ENCODE measurements at places on chromosomes 3 and 15.

- no peak for DNase-seq
Observed at GRCh38 chr15:52559575-52559974, 9.3 kb downstream of the ARPP19 start.

DNA sequence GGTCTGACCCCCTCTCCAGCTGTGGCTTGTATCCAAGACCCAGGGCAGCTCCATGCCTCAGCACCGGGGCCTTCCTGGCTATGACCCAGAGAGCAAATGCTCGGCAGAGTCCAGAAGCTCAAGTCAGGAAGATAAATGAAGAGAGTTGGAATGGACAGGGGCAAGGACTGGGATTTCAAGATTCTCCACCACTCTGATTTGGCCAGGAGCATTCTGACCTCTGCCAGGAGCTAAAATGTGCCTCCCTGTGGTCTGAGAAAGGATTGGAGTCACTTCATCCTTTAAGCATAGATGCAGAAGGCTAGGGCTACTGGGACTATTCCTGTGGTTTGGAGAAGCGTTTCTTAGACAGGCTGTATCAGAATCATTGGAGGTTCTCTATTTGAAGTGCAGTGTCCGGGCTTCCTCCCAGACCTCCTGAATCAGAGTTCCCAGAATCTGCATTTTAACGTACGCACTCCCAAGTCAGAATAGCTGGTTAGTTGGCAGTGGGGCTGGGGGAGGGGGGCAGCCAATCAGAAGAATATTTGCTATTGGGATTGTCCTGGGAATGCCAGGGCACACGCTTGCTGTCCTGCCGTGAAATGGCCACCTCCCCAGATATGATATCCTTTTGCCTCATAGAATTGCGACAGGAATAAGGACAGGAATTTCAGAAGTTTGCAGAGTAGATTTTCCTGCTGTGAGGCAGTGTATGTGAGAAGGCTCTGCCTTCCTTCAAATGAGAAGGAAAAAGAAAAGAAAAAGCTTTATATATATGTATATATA lies 57.4 kb downstream of the HRH1 start:
- no peak for DNase-seq

DNA sequence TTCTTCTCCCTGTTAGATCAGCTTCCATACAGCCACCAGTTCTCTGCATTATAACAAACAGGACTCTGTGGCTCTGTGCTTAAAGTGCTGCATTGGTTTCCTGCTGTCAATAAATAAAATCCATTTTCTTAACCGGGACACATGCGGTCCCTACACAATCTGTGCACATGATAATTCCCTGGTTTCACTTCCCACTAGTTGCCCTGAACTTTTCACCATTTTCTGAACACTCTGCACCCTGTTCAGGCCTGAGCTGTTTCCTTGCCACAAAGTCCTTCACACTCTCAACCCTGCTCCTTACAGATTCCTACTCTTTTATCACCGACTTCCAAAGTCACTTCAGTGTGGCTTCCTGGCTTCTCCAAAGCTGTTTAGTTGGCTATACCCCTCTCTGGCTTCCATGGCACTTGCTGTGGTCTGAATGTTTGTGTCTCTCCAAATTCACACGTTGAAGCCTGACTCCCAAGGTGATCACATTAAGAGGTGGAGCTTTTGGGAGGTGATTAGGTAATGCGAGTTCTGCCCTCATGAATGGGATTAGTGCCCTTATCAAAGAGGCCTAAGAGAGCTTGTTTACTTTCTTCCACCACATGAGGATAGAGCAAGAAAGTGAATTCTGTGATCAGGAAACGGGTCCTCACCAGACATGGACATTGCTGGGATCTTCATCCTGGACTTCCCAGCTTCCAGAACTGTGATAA lies 233.4 kb downstream of the CHST2 start:
- no peak for DNase-seq

DNA sequence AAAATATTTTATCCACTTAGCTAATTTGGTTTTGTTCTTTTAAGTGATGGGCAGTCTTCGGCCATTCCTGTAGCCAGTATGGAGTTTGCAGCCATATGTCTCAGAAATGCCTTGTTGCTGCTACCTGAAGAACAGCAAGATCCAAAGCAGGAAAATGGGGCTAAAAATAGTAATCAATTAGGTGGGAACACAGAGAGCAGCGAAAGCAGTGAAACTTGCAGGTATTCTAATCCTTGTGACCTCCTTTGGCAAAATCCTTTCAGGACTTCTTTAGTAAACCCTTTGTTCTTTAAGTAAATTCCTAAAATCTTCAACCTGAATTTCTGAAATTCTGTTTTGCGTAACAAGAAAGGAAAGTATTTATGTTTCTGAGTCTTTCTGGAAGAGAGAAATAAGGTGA lies 49.8 kb downstream of the CNOT10 start:
- no peak for DNase-seq

DNA sequence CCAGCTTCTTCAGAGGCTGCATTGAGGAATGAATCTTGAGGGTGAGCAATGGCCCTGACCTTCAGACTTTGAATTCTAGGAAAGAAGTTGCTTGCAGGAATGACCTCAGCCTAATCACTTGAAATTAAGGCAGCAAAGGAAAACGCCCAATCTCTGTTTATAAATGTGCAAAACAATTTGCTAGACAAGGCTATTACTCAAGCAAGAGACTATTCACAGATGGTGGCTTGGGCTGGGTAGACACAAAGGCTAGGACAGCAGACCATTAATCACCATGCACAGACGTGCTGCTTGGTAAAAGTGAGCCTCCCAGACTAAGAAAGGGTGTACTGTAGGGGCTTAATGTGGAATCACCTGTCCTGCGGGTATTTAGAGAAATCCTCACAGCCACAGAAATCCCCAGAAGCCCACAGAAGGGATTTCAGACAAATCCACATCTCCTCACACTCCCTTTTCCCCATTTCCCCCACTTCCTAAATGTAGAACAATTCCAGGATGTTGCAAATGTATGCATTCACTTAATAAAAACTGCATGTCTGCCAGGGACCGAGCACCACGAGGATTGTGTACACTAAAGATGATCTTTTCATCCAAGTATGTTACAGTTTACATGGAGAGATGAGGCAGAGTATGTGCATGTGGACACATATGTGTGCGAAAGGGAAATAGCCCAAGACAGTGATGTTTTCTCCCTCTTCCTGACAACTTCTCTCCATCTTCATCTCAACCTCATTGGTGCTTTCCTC lies 259.5 kb downstream of the THSD4 start:
- DNase-seq: no peak

DNA sequence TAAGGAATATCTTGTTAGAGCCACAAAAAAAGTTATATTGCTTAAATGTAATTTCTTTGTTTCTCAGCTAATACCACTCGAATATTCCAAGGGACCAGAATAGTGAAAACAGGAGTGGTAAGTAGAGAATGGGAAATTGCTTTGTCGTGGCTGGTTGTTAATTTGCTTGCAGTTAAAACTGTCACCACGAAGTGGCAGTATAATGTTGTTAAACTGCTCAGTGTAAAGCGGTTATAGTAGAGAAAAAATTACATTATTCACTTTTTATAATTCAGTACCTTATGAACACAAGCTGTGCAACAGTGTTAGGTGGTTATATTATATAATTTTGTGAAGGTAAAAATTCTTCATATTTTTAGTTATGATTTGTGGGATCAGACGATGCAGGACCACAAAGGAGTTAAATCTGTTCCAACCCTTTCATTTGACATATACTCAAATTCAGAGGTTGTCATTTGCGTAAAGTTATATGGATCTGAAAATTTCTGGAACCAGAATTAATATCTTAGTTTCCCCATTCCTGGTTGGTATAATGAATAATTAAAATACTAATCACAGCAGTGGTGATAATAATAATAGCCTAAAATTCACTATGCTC lies 171.8 kb downstream of the FEZF2 start:
- DNase-seq: peak; percentile 27

- no peak for DNase-seq
Observed at GRCh38 chr3:133977568-133977967, 52.2 kb downstream of the SLCO2A1 start.

GRCh38 chr3:183883291-183884096 lies 1.2 kb downstream of the PARL start:
- DNase-seq: no peak

DNA sequence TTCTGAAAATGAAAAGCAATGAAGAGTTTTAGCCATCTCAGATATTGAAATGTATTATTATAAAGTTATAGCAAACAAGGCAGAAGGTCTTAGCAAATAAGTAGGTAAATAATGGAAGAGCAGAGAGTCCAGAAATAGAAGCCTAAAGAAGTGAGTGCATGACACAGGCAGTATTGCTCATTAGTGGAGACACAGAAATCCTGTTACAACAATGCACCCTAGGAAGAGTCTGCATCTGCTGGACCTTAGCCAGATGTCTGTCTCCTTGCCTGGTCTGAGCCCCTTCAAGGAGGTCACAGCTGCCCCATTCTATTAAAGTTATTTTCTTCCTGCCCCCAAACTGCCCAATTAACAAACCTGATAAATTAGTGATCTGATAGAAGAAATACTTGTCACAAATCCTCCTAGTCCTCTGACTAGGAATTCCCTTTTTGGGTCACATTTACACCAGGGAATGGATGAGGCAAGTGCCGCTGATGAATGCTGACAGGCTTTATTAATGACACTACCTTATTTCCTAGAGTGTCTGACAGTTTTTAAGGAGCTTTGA lies 51.9 kb downstream of the HOMER2 start:
- no peak for DNase-seq

GRCh38 chr15:83282776-83283137 lies 1.7 kb downstream of the BNC1 start:
- DNase-seq: peak; percentile 67

DNA sequence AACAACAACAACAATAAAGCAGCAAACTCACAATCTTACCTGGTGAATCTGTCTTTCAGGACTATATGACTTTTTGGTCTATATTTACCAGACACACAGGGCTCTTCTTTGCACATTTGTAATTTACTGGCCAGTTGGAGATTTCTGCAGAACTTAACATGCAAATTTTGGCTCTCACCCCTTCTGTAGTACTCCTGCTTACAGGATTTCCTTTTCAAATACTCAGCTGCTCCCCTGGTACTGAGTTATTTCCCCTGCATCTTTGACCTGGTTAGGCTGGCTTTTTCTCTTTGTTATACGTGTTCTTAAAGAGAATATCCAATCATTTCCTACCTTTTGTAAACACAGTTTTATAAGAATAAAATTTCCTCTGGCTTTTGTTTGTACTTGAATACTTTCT lies 228.0 kb downstream of the MBNL1 start:
- no peak for DNase-seq

DNA sequence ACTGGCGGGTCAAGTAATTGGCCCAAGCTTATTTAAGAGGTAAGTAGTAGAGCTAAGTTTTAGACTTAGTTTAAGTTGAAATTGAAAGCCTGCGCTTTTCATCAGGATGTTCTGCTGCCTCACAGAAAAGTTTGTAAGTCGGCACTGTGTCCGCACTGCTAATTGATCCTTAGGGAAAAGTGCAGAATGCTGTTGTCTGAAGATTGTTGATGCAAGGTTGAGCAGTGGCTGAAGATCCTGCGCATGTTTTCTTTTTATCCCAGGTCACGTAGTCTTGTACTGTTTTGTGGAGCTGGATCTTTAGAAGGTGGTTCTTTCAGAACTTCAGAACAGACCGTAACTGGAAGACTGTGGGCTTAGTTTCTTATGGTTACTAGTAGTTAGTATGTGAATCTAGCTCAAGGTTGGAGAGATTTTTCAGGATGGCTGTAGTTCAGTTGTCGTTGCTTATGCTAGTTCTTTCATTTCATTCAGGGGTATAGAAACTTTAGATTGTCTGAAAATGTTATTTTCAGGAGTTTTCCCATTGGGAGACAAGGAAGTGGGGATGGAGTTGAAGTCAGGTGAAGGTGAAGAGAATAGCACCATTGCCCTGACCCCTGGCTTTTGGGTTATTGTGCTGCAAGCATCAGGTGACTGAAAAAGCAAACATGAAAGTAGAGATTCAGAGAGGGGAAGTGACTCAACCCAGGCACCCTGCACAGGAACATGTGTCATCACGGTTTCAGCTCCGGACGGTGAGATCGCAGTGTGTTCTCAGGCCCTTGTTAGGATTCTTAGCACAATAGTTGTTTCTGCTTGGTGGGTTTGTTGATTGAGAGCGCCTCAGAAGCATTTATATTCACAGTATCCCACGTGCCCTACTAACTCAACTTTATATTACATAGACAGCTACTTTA lies 32.8 kb downstream of the AKAP13 start:
- no peak for DNase-seq

DNA sequence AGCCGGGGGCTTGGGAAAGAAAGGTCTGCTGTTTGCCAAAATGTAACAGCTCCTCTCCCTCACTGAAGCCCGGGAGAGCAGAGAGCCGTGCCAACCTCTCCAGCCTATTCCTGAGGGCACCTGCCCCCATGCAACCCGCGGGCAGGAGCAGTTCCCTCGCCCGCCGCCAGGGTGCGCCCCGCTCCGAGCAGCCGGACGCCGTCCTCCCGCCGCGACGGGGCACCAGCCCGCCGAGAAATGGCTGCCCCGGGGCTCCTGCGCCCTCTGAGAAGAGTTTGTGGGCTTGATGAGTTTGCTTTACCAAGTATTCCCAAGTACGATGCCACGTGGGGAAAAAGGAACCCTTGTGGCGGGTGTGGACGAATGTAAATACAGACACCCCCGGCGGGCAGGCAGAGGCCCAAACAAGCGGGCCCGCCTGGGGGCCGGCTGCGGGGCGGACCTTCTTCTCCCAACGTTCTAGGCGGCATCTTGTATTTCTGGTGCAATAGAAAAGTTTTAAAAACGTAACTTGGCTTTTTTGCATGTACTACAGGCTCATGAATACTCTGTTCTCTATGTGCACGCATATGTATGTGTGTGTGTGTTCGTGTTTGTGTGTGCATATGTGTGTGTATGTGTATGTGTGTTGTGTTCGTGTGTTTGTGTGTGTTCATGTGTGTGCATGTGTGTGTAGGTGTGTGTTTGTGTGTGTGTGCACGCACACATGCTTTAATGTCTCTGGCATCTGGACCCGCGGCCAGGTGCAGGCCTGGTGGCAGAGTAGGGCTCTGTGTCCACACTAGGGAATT lies 162.9 kb downstream of the CHSY1 start:
- no peak for DNase-seq

GRCh38 chr3:14405360-14406238 lies 3.2 kb downstream of the SLC6A6 start:
- DNase-seq: no peak

GRCh38 chr15:34591306-34591705 lies 7.9 kb upstream of the GOLGA8B start:
- no peak for DNase-seq

- no peak for DNase-seq
Observed at GRCh38 chr3:128547368-128547987, 54.5 kb upstream of the GATA2 start.

DNA sequence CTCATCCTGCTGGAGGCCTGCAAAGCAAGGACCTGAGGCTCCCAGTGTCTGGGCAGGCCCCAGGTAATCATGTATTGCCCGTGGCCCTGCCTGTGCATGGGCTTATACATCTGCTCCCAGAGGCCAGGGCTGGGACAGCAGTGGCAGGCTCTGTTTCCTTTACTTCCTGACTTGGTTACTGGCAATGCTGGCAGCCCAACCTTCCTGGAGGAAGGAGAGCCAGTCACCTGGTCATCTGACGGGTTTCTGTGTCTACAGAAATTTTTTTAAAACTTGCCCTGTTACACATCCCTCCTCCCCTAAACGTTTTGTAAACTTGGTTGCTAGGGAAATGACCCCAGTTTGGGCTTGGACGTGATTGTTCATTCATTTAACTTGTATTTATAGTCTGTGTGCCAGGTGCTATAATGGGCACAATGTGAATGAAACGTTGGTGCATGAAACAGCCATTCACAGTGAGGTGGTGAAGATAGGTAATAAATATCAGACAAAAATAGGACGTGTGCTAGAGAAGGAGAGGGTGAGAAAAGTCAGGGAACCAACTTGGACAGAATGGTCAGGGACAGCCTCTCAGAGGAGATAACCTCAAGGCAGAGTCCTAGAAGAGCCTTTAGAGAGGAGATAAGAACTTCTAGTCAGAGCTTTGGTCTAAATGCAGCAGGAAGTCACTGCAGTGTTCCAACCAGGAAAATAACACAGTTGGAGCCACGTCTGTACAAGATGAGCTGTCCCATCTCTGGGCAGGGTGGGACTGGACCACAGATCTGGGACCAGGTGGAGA lies 14.1 kb downstream of the TEX264 start:
- DNase-seq: no peak

Measured in SK-N-DZ (cell line).